Stimulated activated CD8-positive, alpha-beta memory T cell treated with anti-CD3 and anti-CD28 coated beads, Interleukin-7, amount 100 ng/mL, for 1 hour (primary cell): ENCODE measurements at places on chromosomes 12 and 14.

DNA sequence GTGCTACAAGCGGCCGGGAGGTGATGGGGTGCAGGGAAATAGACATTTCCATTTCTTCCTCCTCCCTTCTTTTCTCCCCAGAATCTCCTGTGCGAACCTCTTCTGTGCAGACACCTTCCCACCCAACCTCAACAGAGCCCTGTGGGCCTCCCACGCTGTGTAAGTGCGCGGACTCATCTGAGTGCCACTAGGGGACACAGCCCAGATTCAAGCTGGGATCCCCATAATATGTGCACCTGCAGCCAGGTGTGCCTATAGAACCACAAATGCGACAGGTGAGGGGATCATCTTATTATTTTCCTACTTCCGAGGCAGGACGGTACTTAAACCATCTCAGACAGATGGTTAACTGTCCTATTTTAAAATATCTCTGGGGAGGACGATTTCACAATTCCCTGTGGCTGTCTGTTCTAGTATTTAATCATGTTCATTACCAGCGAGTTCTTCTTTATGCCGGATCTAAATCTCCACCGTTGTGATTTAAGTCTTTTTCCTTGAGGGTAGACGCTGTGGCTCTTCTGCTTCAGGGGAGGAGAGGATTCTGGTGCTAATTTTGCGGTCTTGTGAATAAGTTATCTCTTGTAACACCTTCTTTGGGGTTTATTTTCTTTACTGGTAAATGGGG, 17.2 kb upstream of the CACNA1C start:
- no peak for DNase-seq

DNA sequence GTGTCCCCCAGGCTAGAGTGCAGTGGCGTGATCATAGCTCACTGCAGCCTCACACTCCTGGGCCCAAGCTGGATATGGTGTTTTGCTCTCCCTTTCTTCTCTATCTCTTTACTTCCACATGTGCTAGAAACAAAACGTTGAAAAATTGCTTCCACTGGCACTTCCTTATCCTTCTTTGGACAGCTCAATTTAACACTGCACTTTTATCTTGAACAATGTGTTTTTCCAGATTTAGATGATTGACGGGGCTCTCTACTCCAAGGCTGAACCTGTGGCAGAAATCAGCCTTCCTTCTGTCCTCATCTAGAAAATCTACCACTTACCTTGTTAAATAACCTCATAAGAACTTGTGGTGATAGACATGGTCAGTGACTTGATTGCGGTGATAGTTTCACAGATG, 165.1 kb downstream of the DAD1 start:
- no peak for DNase-seq

DNA sequence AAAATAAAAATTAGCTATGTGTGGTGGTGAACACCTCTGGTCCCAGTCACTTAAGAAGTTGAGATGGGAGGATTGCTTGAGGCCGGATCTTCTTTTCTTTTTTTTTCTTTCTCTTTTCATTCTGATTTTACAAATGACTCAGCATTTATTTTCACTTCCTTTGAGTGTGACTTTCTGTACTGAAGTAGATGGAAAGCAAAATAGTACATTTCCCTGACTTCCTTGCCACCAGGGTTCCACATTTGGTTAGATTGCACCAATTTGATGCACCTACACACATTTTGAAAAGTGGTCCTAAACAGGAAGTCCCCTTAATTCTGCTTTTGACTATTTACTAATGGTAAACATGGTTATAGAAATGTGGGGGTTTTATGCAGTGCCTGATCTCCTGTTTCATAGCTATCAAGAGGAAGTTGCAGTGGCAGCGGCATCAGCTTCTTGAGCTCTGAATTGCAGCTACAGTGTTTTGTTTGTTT, 13.0 kb upstream of the LEMD3 start:
- DNase-seq = no peak

DNA sequence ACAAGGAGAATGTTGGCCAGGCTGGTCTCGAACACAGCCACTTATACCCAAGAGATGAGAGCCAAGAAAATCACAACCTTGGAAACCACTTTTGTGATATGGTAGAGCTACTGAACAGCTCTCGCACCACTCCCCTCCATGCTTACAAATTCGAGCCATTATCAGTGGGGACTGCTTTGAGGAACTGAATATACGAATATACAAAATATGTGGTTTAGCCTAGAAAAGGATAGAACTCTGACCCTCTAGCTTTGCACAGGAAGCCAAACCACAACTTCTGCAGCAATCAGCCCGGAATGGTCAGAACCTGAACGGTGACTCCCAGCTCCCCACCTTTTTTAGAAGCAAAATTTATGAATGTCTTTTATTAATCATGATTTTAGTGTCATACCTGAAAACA, 129.8 kb upstream of the TMEM132C start:
- no peak for DNase-seq

- DNase-seq = no peak
Observed at GRCh38 chr14:64857979-64858744, 21.5 kb downstream of the SPTB start.

- DNase-seq = no peak
Observed at GRCh38 chr12:42756841-42757623, 167.5 kb upstream of the PRICKLE1 start.

- no peak for DNase-seq
Observed at GRCh38 chr12:19894803-19895202, 455.5 kb downstream of the AEBP2 start.
